ENCODE measurements at places on chromosomes 12 and 14. TPM values are rescaled to one million over a fixed set of nuclear protein-coding genes. Genes with fewer than 3 reads are reported as not detected.

GRCh38 chr12:14710632-14711320 is 14.4 kb upstream of the GUCY2C start:
- no peak for DNase-seq

Gene TRMT61A
- total RNA-seq: 29.5 TPM

GRCh38 chr14:54343272-54344121 is 53.3 kb upstream of the CDKN3 start:
- DNase-seq: peak; percentile 77

Gene RFLNA
- total RNA-seq: 63.9 TPM

DNA sequence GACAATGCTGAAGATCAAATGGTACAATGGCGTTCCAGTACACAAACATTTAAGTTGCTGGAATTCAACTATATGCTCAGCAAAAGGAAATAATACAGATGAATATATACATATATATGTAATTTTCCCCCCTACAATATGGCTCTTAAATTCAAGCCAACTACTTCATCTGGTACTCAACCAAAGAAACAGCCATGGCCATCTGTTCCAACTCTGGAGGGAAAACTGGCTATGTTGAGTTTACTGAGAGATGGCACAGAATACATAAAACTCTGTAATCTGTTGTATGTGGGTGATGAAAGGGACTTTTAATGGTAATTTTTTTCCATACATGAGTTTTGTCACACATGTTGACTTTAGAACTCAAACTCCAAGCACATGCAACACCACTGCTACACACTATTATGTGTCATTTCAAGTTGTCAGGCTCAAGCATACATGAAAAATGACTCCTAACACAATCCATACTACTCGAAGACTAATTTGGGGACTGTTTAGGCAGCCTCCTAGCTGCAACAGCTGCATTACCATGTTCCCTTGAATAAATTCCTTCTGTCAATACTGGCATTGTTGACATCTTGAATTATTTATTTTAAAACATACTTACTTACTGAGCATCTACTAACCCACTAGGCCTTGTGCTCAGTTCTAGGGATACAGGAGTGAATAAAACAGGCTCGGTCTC is 38.2 kb upstream of the MAP3K9 start:
- DNase-seq: no peak

Gene ARHGEF40
- total RNA-seq: 86.1 TPM

Gene PLBD1
- 1.9 TPM for total RNA-seq

DNA sequence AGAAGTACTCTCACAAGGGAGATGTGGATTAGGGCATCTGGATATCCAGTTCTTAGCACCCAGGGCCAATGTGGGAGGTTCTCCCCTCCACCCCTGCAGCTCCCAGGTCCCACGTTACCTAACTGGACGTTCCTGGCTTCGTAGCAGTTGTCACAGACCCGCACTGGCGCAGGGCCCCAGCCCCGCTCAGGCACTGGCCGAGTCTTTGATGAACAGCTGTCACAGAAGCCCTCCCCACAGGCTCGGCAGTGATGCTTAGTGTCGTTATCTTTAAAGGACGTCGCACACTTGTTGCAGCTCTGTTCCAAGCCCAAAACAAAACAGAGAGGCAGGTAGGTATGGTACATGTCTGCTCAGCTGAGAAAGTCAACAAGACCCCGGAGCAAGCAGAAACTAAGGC is 48.4 kb downstream of the DCAF4 start:
- DNase-seq: no peak

Gene PPP1R1A
- not detected for total RNA-seq

GRCh38 chr14:23660290-23661226 is 24.4 kb downstream of the DHRS2 start:
- DNase-seq: no peak

- no peak for DNase-seq
Measured at GRCh38 chr12:70557583-70558191, 79.5 kb downstream of the PTPRB start.

DNA sequence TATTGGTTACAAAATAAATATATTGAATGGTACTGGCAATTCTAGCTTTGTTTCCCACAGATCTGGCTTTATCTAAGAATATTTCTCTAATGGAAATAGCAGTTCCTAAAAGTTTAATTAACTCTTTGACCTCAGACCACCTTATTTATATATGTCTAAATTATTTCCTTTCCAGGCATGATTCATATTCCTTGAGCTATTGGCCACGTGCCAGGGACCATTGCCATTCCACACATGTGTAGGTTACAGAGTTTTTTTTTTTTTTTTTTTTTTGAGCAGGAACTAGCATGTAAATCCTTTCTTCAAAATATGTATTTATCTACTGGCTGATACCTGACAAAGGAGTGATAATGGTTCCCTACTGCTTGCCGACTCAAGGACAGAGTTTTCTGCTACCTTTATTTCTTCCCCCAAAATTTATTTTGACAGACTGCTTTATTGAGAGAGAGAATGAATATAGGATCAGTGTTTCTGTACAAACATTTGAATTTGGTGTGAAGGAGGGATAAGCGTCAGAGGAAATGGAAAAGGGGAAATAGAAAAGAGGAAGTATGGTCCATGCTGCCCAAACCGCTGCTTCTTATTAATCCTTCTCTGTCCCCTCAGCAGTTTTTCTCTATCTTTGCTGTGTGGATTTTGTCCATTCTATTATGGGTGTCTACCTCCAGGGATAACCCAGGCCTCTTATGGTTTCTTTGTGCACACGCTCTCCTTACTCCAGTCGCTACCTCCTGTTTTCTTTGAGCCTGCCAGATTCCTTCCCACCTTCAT is 36.4 kb downstream of the PDE3A start:
- peak; percentile 79 for DNase-seq

Gene ADAM21
- 0.40 TPM for total RNA-seq

DNA sequence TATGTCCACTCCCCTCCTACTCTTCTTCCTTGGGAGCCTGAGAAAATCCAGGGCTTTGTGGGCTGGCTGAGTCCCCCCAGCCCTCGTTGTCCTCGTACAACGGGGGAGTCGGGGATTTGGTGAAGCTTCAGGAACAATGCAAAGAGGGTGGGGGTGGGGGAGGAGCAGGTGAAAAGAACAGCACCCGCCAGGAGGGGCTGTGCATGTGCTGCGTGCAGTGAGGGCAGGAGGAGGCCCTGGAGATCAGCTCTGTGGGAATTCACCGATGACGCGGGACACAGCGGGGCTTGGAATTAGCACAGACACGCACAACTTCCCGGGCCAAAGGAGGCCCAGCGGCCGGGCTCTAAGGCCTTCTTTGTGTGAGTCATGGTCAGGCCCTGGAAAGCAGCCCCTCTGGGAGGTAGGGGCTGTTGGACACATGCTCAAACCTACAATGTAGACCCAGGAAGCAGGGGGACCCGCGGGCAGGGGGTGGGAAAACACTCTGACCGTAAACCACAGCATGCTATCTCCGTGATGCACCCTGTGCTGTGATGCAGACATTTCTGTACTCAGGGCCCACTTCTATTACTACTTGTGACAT is 32.8 kb downstream of the RBM19 start:
- DNase-seq: no peak

DNA sequence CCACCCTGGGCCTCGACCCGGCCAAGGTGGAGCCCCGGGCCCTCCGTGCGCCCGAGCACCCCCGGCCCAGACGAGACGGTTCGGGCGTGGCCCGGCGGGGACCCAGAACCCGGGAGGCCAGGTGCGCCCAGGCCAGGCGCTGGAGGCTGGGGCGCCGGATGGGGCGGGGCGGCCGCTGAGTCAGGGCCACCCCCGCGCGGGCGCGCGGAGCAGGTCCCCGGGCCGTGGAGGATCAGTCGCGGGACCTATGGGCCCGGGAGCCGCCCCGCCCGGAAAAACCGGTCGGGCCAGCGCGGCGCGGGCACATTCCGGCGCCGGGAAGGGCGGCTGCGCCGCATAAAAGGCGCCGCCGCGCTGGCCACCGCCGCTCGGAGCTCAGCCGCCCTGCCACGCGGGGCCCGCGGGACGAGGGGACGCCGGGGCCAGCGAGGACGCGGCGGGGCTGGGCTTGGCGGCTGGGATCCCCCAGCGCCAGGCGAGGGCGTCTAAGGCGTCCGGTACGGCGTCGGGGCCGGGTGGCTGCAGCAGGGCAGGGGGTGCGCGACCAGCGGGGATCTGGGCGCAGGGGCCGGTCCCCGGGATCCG is 21.5 kb upstream of the KIF26A start:
- peak; percentile 6 for DNase-seq

Gene RNASE2
- total RNA-seq: not detected

DNA sequence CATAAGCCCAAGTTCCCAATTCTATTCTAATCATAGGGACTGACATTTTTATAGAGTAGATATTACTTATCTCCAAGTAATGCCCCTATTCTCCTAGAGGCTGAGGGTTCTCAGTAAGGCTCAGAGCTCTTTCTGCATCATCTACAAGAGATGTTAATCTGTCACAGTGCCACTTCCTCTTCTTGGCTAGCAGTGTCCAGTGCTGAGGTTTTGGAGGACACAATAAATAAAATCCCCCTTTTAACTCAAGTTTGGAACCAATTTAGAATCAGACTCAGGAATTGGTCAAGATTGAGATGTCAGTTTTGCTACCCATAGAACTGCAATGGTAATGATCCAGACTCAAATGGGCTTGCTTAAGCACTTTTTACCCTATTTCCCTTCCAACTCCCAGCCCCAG is 154.1 kb upstream of the ARID2 start:
- no peak for DNase-seq

Gene TMPRSS12
- total RNA-seq: not detected

DNA sequence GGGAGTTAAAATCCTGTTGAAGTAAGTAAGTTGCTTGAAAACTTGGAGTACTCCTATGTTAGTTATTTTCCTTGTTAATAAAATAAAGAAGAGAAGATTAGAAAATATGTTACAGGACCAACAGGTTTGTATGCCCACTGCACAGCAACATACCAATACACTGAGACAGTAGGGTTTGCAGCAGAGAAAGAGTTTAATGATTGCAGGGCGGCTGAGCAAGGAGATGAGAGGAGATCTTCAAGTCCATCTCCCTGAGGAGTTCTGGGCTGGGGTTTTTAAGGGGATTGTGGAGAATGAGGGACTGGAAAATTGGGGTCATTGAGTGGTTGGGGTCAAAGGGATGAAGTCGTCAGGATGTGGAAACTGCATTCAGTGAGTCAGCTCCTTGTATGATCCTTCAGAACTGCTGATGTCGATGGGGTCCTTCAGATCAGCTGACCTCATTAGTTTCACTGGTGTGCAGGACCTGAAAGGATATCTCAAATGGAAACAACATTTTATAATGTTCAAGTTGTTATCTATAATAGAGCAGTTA is 4.3 kb upstream of the HSD17B6 start:
- no peak for DNase-seq

Gene CLEC2D
- 0.39 TPM for total RNA-seq

DNA sequence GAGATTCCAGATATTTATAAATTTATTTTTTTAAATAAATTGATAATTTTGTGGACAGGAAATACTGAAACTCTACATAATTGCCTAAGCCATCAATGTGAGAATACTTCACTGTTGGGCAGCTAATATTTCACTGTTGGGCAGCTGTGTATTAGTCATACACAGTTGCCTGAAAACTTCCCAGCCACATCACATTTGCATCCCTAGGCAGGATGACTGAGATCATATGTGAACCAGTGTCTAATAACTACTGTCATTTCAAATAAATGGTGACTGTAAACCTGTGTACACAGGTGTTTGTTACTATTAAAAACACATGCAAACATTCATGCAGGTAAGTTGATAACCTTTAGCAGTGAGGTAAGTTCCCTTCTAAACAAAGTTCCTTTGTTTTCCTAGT is 43.9 kb downstream of the TMTC3 start:
- peak; percentile 71 for DNase-seq

DNA sequence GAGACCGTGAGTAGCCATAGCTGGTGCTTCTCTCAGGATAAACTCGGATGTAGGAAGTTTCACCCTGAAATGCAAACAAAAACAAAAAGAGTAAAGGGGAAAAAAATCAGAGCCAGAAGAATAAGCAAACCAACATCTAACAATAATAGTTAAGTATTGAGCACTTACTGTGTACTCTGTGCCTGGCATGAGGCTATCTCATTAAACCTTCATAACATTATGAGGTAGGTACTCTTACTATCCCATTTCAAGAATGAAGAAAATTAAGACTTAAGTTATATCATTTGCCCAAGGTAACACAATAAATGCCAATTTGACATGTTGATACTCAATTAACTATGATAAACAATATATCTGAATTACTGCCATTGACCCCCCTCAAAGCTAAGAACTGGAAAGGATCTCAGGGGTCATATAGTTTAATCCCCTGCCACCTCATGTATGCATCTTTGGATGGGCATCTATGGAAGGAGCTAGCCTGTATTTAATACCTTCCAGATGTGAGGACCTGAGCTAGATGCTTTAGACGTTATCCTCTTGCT is 7.4 kb downstream of the SRSF9 start:
- DNase-seq: no peak

DNA sequence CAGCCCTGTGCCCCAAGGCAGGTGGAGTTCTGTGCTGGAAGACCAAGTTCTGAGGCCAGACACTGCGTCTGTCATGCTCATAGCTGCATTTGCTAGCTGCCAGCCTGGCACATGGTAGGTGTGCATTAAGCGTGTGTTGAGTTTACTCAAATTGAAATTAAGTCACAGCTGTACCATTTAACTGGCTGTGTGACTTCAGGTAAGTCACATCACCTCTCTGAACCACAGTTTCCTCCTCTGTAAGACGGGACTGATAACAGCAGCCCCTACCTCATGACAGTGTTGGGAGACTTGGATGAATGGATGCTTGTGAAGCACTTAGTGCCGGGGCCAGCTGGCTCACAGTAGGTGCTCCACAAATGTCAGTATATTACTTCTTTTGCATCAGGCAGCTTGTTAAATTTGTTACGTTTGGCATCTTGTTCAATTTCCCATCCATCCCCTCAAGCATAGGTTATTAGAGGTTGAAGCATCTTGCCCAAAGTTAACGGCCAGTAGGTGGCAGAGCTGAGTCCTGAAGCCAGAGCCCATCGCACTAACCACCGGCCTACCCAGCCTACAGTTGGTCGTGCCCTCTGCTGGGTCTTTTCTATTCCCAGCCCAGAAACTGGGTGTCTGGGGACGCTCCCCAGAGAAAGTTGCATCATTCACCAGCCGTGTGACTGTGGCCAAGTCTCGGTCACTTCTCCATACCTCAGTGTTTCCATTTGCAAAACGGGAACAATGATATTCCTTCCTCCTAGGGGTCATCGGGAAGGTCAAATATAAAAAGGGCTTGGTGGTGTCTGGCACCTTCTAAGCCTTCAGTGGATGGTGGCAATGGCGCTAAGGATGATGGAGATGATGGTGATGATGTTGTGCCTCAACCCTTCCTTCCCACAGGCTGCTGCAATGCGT is 4.5 kb downstream of the DAO start:
- peak; percentile 55 for DNase-seq

- peak; percentile 0 for DNase-seq
Measured at GRCh38 chr14:100898935-100899883, 4.3 kb downstream of the RTL1 start.

DNA sequence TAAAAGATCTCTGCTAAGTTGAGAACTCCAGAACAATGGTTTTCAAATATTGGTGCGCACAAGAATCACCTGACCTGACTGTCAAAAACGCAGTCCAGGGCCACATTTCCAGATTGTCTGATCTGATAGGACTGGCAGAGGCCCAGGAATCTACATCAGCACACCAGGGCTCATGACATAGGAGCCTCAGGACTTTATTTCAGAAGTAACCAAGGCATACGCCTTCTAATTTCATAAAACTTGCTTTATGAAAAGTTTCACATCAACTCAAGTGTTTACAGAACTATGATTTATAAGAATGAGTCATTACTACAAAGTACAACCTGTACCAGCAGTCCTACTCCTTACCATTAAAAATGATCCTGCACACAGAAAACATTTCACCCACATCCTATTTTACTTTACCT is 47.7 kb upstream of the PTPRO start:
- no peak for DNase-seq

- no peak for DNase-seq
Measured at GRCh38 chr12:89875225-89875624, 166.6 kb upstream of the ATP2B1 start.

Gene WSCD2
- total RNA-seq: 0.06 TPM

Gene STAC3
- not detected for total RNA-seq

- peak; percentile 73 for DNase-seq
Measured at GRCh38 chr14:52950410-52950897, 396 bp downstream of the FERMT2 start.
